Mammary microvascular endothelial cell (primary cell): ENCODE measurements at places on chromosomes 3 and 15. TPM values are rescaled to one million over a fixed set of nuclear protein-coding genes. Genes with fewer than 3 reads are reported as not detected.

Gene CCNB2
- total RNA-seq: 82.1 and 86.0 TPM in 2 replicates

Gene CIP2A
- total RNA-seq: 27.8 and 29.7 TPM in 2 replicates

Gene FETUB
- not detected in 2 replicates for total RNA-seq

Gene GOLGA8Q
- total RNA-seq: not detected in 2 replicates
